Activated gamma-delta T cell treated with Interleukin-2 at 50 U/mL for 16 hours (primary cell): ENCODE measurements at places on chromosomes 6 and 20.

- no peak for DNase-seq
These were observed 10.3 kb downstream of the CST3 start for GRCh38 chr20:23627501-23627900.

DNA sequence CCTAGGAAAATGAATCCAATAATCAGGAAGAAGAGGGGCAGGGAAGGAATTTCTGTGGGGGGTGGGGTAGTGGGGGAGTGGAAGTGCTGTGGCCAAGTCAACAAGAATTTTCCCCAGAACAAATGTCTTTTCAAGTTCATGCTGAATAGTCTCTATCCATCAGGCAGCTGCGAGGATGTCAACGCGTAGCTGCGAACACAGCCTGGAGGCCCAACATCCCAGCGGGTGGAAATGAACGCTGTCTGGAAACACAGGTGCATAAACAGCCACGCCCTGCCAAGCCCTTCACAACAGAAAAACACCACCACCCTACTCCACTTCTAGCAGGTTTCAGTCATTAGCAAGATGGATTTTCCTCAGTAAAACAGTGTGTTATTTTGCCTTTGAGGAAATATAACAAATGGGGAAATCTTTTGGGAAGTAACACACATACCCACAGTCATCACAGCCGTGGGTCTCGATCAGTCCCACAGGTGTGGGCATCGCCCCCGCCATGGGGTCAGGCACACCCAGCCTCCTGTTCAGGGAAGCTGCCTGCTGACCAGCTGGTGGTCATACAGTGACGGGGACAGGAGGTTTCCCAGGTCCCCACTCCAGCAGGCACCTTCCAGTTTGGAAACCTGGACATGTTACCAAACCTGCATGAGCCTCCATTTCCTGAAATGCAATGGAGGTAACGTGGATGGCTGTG lies 112.1 kb upstream of the THBS2 start:
- DNase-seq, result no peak

DNA sequence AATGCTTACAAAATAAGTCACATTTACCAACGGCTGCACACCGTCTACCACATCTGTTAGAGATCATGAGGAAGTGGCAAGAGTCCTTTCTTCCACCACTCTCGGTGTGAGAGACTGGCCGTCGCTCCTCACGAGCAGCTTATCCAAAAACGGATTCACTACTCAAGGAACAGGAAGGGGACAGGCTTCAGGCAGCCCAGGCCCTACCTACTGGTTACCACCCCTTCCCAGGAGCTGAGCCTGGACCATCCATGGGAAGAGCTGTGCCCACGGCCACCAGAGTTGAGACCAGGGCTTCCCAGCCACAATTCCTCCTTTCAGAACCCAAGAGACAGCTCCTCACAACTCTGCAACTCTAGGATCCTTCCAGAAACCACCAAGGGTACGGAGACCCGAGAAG lies 37.0 kb downstream of the FOXF2 start:
- DNase-seq, result no peak

GRCh38 chr6:17987447-17987696 lies at the start of gene KIF13A:
Gene KIF13A, minus strand, starts transcription at chr6:17987635. Its CDS starts 172 bp downstream, at chr6:17987463.
- DNase-seq, result no peak

GRCh38 chr20:7975851-7976414 lies 35.7 kb upstream of the HAO1 start:
- no peak for DNase-seq

DNA sequence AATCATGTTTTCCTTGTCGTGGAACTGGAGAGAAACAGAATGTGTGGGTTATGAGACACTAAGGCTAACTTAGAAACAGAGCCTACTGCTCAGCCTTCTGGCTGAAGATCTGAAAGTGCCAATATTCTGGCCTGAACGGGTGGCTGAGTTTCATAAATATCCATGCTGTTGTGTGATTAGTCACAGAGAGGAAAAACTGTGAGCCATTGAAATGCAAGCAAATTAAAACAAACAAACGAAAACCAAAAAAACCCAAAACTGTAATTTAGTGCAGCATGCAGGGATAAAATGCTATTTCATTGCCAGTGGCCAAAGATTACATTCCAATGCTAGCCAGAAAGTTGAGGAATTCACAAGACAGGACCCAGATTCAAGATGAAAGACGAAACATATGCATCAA lies 315.1 kb downstream of the UBE3D start:
- DNase-seq, result no peak
